ENCODE measurements at places on chromosomes 11 and 22.
A peak's percentile ranks its signal among the peaks of the same experiment; 100 is the strongest.

GRCh38 chr22:35334004-35334403 is 34.3 kb downstream of the TOM1 start:
- DNase-seq: peak; percentile 24

GRCh38 chr22:40635043-40635939 is 1.2 kb downstream of the MRTFA start:
- DNase-seq: no peak

GRCh38 chr22:22721681-22722354 is 77.4 kb downstream of the GGTLC2 start:
- DNase-seq: peak; percentile 74

GRCh38 chr22:39223091-39223710 is 21.6 kb downstream of the PDGFB start:
- DNase-seq: no peak

DNA sequence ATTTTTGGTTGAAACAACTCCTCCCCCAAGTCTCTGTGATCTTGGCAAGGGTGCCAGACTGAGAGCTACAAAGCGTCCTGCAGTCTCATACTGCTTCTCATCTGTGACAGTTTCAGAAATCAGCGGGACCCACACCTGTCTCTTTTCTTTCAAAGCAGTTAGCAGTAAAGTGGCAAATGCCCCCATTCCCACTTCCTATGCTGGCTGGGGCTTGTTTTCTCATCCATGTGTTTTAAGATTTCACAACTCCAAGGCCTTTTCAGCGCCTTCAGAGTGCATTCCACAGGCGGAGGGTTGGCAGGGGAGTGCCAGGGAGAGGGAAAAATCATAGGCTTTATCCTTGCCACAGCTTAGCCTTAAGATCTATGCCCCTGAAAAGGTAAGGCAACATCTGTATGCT is 493.5 kb downstream of the OPCML start:
- DNase-seq: no peak

GRCh38 chr11:115409691-115410220 is 94.5 kb downstream of the CADM1 start:
- DNase-seq: no peak

- DNase-seq: no peak
Observed at GRCh38 chr11:102553835-102554282, 23.3 kb upstream of the MMP7 start.

DNA sequence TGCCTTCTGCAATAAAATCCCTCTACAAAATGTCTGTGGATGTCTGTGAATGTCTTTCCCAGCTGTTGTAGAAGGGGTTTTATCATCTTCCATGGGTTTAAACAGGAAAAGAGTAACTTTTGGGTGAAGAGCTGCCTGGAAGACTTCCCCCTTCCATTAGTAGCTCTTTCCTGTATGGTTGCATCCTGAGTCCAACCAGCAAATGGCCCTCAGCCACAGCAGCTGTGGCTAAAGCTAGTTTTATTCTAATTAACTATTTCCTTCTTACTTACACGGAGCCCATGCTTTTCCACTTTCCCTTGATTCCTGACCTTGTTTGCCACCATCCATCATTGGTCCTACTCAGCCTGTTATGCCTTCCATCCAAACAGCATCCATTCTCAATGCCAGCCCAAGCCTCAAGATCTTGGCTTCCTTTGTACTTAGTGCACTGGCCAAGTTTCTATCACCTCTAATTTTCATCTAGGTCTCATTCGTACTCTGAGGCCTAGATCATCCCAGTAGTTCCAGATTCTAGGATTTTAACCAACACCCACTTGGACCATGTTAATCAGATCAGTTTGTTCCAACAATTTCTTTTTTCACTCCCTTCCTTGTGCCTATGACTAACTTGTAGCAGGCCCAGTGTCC is 41.5 kb upstream of the CADM1 start:
- DNase-seq: no peak

GRCh38 chr11:34679681-34680080 is 58.8 kb downstream of the EHF start:
- DNase-seq: no peak

DNA sequence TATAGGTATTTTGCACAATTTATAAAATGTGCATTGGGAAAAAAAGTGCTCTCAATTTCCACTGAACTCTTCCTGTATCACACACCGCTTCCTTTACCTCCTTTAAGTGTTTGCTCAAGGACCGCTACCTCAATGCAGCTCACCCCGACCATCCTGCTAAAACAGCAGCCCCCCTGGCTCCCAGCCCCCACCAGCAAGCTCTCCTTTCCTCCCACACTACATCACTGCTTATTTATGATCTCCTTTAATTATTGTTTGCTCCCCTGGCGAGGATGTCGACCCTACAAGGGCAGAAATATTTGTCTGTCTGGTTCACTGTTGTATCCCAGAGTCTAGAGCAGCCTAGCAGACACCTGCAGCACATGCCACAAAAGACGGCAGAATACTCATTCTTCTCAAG is 10.0 kb downstream of the SHANK2 start:
- DNase-seq: no peak

DNA sequence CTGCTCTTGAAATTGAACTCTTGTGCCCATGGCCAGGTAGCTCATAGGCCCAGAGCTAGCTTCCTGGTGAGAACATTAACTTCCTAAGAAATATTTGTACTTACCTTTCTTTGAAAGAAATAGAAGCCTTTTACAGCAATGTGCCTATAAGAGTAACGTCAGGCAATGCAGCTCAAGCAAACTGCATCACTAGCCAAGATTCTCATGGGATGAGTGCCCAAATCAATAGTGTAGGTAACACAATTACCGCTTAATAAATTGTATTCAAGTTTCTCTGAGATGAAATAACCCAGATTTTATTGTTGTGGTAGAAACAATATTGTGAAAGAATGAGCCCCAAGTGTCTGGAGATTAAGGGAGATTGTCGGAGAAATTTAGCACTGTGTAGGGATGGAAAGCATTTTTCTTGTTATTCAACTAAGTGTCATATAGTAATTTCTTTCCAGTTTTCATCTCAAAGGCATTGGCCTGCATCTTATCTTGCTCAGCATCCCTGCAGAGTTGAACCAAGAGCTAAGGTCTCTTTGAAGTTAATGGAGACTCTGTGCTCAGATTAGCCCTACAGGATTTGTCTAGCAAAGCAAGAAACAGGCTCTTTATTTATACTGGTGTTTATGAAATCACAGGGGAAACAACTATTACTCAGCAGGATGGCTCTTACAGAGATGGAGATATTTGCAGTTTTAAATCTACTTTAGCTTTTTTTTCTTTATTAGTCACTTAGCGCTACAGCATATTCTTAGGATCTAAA is 321.0 kb upstream of the PDGFD start:
- no peak for DNase-seq

All from activated naive CD4-positive, alpha-beta T cell treated with anti-CD3 and anti-CD28 coated beads, Interleukin-2, amount 50 U/mL, for 16 hours (primary cell).